Lung (tissue), 17 donors: ENCODE measurements at places on chromosomes 11 and 22. TPM values are rescaled to one million over a fixed set of nuclear protein-coding genes. Genes with fewer than 3 reads are reported as not detected.

The CBLIF gene
- not detected for total RNA-seq

The APOA4 gene
- not detected for total RNA-seq

The APOA5 gene
- total RNA-seq, result 0.77 TPM

DNA sequence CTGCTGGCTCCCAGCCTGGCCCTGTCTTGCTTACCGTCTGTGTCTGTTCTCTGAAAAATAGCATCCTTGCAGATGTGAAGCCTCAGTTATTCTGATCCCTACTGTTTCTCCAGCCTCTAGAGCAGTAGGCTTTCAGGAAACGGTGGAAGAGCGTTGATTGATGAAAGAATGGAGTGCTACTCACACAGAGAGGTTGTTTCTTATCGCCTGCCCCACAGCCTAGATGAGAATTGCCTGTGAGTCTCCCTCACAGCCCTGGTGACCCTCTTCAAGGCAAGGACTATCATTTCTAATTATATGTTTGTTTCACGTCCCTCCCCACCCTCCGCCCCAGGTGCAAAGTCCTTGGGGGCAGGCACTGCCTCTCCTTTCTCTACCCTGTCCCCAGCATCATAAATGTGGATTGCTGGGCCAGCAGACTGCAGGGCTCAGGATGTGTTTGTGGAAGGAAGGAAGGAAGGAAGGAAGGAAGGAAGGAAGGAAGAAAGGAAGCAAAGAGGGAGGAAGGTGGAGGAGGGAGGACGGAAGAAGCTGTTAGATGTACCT lies 575.3 kb upstream of the B3GAT1 start:
- H3K4me1 ChIP-seq, result no peaks in the 10 kb centered on the region
- no peaks in the 10 kb centered on the region for H3K36me3 ChIP-seq
- DNase-seq, result no peak
- no peaks in the 10 kb centered on the region for H3K27me3 ChIP-seq

DNA sequence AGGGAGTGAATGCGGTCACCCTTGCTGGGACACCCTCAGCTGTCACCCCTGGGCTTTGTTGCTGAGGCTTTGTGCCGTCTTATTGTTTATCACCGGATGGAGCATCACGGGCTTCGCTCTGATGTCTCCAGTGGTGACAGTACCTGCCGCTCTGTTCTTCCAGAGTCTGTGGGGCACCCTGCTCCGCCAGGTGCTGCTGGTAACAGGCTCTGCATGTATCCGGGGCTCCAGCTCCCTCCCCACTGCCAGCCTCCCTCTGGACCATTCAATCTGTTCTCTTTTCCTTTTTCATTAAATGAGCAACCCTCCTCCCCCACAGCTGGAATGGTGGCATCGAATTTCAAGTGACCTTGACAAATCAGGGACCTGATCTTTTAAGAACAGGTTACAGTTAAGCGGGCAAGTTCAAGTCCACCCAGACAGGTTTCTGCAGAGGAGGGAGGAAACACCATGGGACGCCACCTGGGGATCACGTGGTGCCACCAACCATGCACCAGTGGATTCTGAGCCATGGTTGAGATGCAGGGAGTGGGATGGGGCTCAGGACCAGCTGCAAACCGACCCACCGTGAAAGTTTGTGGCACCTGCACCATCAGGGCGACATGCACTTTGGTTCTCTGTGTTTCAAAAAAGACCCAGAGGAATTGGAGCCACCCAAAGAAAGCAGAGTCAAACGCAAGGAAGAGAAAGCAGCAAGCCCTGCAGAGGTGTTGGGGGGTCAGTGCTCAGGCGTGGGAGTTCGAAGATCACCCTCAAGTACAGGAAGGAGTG lies 89.3 kb downstream of the BCR start:
- no peaks in the 10 kb centered on the region for H3K36me3 ChIP-seq
- H3K4me3 ChIP-seq, result no peak overlapping the region
- H3K27ac ChIP-seq, result no peak overlapping the region
- no peaks in the 10 kb centered on the region for H3K27me3 ChIP-seq
- no peaks in the 10 kb centered on the region for H3K4me1 ChIP-seq

DNA sequence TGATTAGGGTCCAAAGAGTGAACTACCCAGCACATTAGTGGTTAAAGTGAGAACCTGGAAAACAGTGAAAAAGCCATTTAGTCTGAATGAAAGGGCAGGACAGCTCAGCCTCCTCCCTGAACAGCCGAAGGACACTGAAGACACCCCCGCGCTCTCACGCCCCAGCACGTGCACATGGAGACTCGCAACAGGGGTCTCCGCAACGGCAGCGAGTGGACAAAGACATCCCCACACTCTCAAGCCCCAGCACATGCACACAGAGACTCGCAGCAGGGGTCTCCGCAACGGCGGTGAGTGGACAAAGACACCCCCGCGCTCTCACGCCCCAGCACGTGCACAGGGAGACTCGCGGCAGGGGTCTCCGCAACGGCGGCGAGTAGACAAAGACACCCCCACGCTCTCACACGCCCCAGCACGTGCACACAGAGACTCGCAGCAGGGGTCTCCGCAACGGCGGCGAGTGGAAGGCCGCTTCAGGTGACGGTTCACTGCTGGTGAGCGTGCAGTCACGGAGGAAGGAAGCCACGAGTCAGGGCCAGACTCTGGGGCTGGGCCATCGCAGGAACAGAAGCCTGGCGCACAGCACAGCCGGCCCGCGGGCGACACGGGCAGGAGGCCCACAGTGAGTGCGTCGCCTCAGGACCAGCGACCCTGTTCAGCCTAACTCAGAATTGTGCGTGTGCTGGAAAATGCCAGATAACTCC lies 43.6 kb downstream of the BRD1 start:
- H3K4me1 ChIP-seq, result peaks cover 3% of the 10 kb centered on the region
- H3K4me3 ChIP-seq, result no peak overlapping the region
- H3K27ac ChIP-seq, result no peak overlapping the region
- no peak for DNase-seq
- H3K36me3 ChIP-seq, result peaks cover 13% of the 10 kb centered on the region

GRCh38 chr22:39181356-39181755 lies 28.9 kb upstream of the CBX7 start:
- peaks cover 24% of the 10 kb centered on the region for H3K4me1 ChIP-seq
- H3K36me3 ChIP-seq, result no peaks in the 10 kb centered on the region
- H3K27me3 ChIP-seq, result no peaks in the 10 kb centered on the region
- DNase-seq, result no peak

DNA sequence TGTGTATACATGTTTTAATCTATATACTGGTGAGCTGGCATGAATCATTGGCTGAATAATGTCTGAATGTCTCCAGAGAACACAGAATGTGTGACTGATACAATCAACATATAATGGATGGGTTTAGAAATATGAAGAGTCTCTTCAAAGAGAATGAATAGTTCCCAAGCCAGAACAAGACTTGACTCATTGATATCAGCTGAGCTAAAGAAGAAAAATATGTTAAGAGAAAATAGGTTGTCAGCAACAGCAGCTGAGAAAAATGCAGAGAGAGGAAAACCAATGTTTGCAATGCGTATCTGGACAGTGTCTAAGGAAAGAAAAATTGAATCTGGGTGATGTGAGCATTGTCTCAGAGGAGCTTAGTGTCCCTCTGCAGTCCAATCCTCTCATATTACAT lies 1281.8 kb upstream of the TENM4 start:
- no peak overlapping the region for H3K27ac ChIP-seq
- no peaks in the 10 kb centered on the region for H3K27me3 ChIP-seq
- DNase-seq, result no peak
- H3K36me3 ChIP-seq, result no peaks in the 10 kb centered on the region
- no peak overlapping the region for H3K4me3 ChIP-seq

DNA sequence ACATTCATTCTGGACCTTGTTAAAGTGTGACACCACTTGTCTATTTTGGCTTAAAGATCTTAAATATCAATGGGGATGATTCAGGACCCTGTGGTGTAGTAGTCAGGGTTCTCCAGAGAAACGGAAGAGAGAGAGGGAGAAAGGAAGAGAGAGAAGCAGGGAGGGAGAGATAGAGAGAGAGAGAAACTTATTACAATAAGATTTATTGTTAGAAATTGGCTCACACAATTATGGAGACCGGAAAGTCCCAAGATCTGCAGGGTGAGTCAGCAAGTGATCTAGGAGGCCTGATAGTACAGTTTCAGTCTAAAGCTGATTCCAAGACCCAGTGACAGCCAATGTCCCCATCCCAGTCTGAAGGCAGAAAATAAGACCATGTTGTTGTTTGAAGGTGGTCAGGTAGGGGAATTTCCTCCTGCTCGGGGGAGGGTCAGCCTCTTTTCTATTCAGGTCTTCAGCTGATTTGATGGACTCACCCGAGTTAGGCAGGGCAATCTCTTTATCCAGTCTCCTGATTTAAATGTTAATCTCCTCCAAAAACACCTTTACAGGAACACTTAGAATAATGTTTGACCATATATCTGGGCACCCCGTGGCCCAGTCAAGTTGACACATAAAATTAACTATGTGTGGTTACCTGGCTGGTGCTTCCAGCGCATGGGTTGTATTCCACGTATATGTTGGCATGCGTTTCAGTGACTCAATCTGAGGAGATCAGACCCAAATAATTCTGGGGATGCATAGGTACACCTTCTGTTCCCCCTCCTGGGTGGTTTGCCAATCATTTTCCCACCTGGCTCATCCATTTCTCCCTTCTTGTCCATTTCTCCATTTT lies 1350.5 kb downstream of the TBC1D22A start:
- no peak for DNase-seq
- H3K4me1 ChIP-seq, result no peaks in the 10 kb centered on the region

- DNase-seq, result no peak
- no peaks in the 10 kb centered on the region for H3K27me3 ChIP-seq
- no peak overlapping the region for H3K4me3 ChIP-seq
Measured at GRCh38 chr11:12678991-12679390, 4.8 kb downstream of the TEAD1 start.

DNA sequence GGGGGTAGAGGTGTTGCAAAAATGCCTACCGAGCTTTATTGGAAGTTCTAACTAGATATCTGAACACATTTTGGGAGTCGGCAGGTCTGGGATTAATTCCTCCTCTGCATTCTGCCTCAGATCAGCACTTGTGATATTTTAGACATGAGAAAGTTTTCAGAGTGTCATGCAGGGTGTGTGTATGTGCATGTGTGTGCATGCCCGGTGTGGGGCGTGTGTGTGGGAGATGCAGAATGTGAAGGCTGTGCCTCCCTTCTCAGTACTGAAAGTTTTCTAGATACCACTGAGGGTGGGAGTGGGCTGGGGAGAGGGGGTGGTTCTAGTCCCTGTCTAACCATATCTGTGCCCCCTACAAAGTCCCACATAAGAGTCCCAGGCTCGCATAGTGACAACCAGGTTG lies 180.0 kb upstream of the NTM start:
- H3K4me3 ChIP-seq, result no peak overlapping the region
- no peaks in the 10 kb centered on the region for H3K4me1 ChIP-seq
- H3K27me3 ChIP-seq, result no peaks in the 10 kb centered on the region
- DNase-seq, result no peak
- H3K27ac ChIP-seq, result no peak overlapping the region
- H3K36me3 ChIP-seq, result no peaks in the 10 kb centered on the region

DNA sequence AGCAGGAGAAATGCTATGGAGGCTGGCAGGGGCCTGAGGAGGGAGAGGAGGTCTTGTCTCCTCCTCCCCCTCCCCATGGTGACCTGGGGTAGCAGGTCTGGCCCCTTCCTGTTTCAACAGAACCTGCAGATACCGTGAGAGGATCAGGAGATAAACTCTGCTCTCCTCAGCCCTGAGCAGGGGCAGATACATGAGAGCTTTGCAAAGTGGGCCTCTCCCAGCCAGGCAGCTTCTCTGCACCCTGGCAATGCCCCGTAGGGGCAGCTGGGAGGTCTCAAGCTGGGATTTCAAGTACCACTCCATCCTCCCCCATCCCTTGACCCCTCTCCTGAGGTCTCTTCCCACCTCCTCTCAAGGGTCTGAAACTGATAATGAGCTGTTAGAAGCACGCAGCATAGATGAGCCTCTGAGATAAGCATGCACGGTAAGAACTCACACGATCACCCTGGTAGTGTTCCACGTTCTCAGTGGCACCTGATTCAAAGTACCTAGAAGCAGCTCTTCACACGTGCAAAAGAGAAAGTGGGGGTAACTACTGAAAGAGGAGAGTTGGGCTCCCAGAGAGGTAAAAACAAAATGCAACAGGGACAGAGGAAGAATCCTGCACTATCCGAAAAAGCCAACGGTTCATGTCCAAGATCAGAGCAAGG lies 4.9 kb upstream of the CCDC86 start:
- DNase-seq, result no peak
- no peaks in the 10 kb centered on the region for H3K36me3 ChIP-seq
- peaks cover 6% of the 10 kb centered on the region for H3K4me1 ChIP-seq
- no peaks in the 10 kb centered on the region for H3K27me3 ChIP-seq
- no peak overlapping the region for H3K4me3 ChIP-seq

DNA sequence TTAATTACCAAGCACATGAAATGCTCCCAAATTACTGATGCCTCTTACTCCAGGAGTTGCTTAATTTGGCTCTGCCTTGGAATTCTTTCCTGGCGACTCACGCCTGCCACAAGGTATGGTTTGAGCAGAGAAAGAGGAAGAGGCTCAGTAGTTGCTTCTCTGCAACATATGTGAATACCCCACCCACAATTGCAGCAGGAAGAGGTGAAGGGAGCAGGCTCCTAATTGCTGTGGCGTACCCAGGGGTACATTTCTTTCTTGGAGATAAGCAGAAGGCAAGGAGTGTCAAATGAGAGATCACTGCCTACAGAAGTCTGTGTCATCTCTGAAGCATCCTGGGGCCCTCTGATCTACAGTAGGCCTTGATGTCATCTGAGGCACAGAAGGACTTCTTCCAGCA lies 10.6 kb upstream of the NNMT start:
- H3K4me1 ChIP-seq, result no peaks in the 10 kb centered on the region
- DNase-seq, result no peak
- H3K27me3 ChIP-seq, result no peaks in the 10 kb centered on the region
- no peak overlapping the region for H3K4me3 ChIP-seq
- H3K36me3 ChIP-seq, result no peaks in the 10 kb centered on the region

- no peak for DNase-seq
- H3K4me1 ChIP-seq, result no peaks in the 10 kb centered on the region
- H3K27me3 ChIP-seq, result no peaks in the 10 kb centered on the region
- H3K4me3 ChIP-seq, result no peak overlapping the region
- no peaks in the 10 kb centered on the region for H3K36me3 ChIP-seq
Measured at GRCh38 chr11:33617672-33618350, 82.8 kb downstream of the C11orf91 start.

- no peak overlapping the region for H3K4me3 ChIP-seq
- H3K4me1 ChIP-seq, result peaks cover 3% of the 10 kb centered on the region
- H3K27me3 ChIP-seq, result no peaks in the 10 kb centered on the region
- H3K36me3 ChIP-seq, result no peaks in the 10 kb centered on the region
- H3K27ac ChIP-seq, result no peak overlapping the region
- no peak for DNase-seq
Measured at GRCh38 chr11:130555251-130555841, 106.9 kb downstream of the ADAMTS15 start.

GRCh38 chr22:44088976-44089570 lies 65.0 kb downstream of the PARVB start:
- DNase-seq, result no peak
- H3K27me3 ChIP-seq, result no peaks in the 10 kb centered on the region
- no peak overlapping the region for H3K4me3 ChIP-seq
- H3K4me1 ChIP-seq, result peaks cover 3% of the 10 kb centered on the region
- no peak overlapping the region for H3K27ac ChIP-seq

DNA sequence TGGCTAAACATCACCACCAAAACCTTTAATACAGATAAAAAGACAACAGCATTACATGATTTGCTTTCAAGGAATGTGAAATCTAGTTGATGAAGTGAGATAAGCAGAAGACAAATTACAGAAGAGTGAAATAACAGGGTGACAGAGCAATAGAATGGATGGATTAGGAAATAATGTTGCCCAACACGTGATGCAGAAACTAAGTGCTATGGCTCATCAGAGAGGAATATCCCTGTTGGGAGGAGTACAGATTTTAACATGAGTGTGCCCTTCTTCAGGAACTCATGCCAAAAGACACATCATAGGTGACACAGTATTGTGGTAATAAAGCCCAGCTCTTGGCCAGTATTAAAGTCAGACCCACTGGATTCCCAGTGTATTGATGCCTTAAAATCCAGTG lies 176.6 kb upstream of the RAG2 start:
- H3K4me1 ChIP-seq, result no peaks in the 10 kb centered on the region
- H3K27me3 ChIP-seq, result no peaks in the 10 kb centered on the region
